ENCODE measurements at places on chromosomes 12 and 14.

GRCh38 chr14:75068294-75069120, 934 bp upstream of the ZC2HC1C start:
- no peak for DNase-seq

- DNase-seq, result no peak
These were observed 95.1 kb downstream of the EP400 start for GRCh38 chr12:132044661-132045412.

DNA sequence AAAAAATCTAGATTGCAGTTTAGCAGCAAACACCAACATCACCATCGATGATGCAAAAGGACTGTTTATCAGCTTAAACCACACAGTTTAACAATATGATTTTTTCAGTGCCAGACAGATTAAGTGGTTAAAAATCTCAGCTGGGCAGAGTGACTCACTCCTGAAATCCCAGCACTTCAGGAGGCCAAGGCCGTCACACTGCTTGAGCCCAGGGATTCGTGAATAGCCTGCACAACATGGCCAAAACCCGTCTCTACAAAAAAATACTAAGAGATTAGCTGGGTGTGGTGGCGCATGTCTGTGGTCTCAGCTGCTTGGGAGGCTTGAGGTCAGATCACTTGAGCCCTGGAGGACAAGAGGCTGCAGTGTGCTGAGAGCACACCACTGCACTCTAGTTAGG, 8.9 kb downstream of the RSRC2 start:
- DNase-seq, result no peak

GRCh38 chr12:89140602-89141238, 211.6 kb downstream of the DUSP6 start:
- no peak for DNase-seq

DNA sequence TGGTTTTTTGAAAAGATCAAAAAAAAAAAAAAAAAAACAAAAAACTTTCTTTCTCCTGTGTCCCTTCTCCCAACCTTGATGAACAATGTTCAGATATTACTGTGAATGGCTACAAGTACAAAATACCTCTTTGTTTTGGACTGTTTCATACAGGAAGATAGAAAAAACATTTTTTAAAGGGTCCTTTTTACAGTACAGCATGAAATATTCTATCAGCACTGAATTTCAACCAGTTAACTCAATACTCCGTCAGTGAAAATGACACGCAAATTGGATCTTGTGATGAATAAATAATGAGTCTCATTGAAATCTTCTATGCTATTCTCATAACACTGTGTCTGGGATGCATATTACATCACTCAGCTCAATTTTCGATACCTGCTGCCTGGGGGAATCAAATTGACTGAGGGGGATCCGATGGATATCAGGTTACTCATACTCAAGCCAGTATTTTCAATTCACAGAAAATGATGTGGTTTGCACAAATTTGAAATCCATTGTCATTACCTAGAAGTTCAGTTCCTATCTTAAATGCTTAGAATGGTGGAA, 179.6 kb downstream of the TMTC2 start:
- DNase-seq, result no peak

DNA sequence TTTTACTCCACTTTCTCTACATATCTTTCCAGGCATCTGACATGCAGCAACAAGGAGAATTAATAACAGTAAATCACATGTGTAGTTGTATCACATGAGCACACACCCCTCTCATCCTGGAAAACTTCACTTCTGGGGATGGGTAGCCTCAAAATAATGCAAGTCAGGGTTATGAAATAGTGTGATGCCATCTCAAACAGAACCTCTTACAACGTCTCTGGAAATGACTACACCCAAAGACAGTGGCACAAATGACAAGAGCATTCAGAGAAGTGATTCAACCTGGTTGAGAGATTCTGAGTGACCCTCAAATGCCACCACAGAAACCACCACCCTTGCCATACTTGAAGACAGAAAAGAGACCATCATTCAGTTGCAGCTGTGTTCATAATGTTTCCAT, 2.8 kb downstream of the DIO2 start:
- DNase-seq, result no peak

DNA sequence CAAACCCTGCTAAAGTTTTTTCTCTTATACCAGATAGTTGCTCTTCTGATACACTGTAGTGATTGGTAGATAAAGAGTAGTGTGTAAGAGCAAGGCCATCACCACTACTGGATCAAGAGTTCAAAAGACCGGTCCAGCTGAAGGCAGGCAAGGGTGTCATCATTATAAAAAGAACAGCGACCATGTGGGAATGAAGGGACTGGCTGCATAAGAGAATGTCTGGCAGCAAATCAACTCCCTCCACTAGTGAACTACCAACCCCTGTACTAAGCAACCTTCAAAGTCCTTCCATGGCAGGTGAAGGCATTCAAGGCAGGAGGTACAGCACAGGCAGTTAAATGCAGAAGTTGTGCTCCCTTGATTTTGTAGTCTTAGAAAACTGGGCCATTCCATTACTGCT, 53.5 kb downstream of the EGLN3 start:
- no peak for DNase-seq

GRCh38 chr14:93128725-93129459, 13.2 kb upstream of the ITPK1 start:
- no peak for DNase-seq

DNA sequence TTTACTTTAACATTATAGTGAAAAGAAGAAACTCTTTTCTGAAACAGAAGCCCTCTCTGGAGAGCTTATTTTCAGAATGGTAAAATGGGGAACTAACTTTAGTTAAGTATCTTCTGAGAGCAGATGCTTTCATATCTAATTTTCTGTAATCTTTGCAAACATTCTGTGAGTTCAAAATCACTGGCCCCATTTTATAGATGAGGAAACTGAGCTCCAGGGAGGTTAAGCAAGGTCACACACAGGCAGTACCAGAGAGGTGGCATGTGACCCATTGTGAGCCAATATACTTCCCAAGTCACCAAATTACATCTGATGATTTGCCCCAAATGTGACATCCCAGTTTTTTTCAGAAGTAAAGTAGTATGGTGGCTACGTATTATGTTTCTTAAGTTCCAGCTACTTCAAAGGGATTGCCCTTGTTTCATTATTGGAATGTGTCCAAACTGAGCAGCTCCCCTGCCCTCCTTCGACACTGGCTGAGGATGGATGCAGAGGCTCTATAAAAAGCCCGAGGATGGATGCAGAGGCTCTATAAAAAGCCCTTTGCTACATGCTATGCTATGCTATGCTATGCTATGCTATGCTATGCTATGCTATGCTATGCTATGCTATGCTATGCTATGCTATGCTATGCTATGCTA, 36.2 kb upstream of the NUDT4 start:
- no peak for DNase-seq

DNA sequence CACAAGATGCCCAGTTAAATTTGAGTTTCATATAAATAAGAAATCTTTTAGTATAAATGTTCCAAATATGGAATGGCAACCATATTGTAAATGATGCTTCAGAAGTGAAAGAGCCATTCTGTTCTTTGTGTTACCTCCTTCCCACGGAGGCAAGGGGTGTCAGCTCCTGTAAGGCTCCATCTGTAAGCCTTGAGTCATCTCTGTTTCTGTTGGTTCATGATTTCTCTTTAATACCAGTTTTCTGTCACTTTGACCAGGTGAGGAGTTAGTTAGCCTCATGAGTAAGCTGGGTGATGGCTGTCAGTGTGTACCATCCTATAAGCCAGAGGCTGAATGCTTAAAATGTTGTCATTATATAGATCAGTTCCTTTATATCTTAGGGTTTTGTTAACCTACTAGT, 61.9 kb downstream of the TMEM30B start:
- DNase-seq, result no peak

DNA sequence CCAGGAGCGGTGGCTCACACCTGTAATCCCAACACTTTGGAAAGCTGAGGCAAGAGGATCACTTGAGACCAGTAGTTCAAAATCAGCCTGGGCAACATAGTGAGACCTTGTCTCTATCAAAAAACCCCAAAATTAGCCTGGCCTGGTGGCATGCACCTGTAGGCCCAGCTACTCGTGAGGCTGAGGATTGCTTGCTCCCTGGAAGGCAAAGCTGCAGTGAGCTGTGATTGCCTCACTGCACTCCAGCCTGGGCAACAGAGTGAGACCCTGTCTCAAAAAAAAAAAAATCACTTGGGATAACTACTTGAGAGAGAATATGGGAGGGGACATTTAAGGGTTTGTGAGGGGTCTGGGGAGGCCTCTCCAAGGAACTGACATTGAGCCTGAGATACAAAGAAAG, 109.0 kb downstream of the GPATCH2L start:
- no peak for DNase-seq

GRCh38 chr12:16021676-16022075, 110.5 kb downstream of the DERA start:
- DNase-seq, result no peak

- DNase-seq, result no peak
These were observed 54.5 kb upstream of the TMEM260 start for GRCh38 chr14:56524971-56525677.

DNA sequence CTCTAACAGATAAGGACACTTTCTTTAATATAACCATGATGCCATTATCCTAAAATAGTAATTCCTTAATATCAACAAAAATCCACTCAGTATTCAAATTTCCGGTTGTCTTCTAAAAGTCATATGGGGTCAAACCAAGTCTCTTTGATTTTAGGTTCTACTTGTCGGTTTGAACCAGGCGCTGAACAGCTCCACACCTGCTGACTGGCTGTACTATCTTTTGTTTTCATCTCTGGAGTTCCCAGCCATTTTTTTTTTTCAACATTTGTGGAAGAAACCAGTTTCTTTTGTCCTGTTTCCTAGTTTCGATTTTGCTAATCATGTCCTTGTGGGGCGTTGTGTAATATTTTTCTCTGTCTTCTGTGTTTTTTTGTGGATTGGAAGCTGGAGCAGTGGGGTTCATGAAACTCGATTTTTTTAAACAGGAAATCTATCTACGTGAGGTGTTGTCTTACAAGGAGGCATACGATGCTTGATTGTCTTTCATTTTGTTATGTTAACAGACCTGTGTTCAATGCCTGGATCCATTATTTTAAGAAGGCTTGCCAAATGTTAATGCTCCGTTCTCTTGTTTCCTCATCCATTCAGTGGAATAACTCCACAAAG, 50.2 kb downstream of the FZD10 start:
- DNase-seq, result no peak

DNA sequence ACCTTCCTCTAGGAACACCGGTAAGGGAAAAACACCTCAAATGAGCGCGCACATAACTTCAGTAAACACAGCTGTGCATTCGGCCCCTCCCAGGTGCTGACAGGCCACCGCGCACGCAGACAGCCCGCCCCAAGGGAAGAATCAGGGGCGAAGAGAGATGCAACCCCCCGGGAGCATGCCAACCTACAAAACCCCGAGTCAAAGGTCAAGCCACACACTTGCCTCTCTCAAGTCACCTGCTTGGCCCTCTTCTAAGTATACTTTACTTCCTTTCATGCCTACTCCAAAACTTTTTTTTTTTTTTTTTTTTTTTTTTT, 2.3 kb upstream of the CYP46A1 start:
- no peak for DNase-seq

GRCh38 chr14:86296173-86296572, 766.2 kb downstream of the FLRT2 start:
- no peak for DNase-seq

- no peak for DNase-seq
These were observed 12.1 kb downstream of the CLEC14A start for GRCh38 chr14:38243696-38244240.

DNA sequence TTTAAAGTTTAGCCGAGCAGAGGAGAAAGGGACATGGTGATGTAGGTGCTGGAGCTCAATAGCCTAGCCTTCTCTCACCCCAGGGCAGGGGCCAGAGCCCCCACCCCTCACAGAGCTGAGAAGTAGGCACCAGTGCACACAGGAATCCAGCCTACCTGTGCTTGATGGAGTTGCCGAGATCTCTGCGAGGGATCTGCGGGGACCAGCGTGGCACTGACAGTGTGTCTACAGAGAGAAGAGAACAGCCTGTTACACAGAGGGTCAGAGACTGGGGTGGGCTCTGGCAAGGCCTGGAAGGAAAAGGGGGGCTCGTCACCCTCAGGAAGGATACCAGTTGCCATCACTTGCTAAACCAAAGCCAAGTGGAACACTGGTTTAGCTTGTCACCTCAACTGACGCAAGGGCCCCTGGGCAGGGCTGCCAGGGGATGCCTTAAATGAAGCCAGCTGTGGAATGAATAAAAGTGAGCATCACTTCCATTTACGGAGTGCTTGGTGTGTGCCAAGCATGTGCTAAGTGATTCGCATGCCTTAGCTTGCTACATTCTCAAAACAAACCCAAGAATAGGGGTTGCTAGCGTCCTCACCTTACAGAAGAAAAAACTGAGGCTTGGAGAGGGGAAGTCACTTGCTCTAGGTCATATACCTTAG, 220.8 kb upstream of the NOS1 start:
- no peak for DNase-seq

- DNase-seq, result no peak
These were observed 179.2 kb downstream of the PELI2 start for GRCh38 chr14:56297449-56297848.

- no peak for DNase-seq
These were observed 275.9 kb upstream of the KITLG start for GRCh38 chr12:88856201-88856600.

- DNase-seq, result no peak
These were observed 9.4 kb downstream of the COX16 start for GRCh38 chr14:70350078-70350477.

- DNase-seq, result no peak
These were observed 72.2 kb downstream of the TGFB3 start for GRCh38 chr14:75909630-75910029.

GRCh38 chr12:64609536-64610078, 688 bp upstream of the RASSF3 start:
- DNase-seq, result no peak

DNA sequence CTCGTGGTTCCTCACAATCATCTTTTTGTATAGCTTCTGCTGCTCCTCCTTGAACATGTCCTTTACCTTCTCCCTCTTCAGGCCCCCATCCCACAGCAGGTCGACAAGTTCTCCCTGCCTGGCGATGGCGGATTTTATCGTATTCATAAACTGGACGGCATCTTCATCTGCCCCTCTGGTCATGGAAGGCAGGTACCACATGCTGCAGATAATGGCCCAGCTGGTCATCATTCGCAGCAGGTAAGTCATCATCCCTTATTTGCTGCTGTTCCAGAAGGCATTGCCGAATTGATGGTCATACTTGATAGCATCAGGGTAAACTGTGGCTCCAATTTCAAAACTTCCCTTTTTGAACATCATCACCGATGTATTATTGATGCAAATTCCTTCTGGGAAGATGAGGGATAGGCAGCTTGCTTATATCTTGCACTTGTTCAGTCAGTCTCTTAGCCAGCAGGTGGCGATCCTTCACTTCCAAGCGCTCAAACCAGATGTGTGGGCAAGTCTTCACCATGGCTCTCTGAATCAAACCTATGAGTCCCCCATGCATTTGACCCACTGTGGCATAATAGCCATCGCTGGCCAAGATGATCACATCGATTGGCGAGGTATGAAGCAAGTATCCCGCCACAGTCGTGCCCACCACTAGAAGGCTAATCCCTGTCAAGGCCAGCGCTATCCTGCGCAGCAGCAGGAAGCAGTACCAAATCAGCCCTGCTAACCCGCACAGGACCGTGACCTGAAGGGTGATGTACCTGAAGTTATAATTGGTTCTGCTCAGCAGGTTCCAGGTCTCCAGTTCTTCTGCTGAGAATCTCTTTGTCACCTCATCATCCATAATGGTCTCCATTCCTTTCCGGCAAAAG, 381.5 kb upstream of the STXBP6 start:
- no peak for DNase-seq

- DNase-seq, result no peak
These were observed 106.9 kb upstream of the HIF1A start for GRCh38 chr14:61588419-61588901.

- no peak for DNase-seq
These were observed 956 bp upstream of the PTHLH start for GRCh38 chr12:27973487-27973890.

GRCh38 chr14:52051871-52052270, 17.0 kb downstream of the NID2 start:
- DNase-seq, result no peak
